Umbilical cord (tissue), 2 donors: ENCODE measurements at places on chromosomes 6 and 20. TPM values are rescaled to one million over a fixed set of nuclear protein-coding genes. Genes with fewer than 3 reads are reported as not detected.

TGIF2 gene
- 6.0 TPM for total RNA-seq

RIPK1 gene
- total RNA-seq, result 19.0 TPM

BNIP5 gene
- 1.2 TPM for total RNA-seq

PTK6 gene
- 1.2 TPM for total RNA-seq

GRCh38 chr6:145112711-145113148, 622.6 kb downstream of the EPM2A start:
- DNase-seq, result peak; percentile 4

DNA sequence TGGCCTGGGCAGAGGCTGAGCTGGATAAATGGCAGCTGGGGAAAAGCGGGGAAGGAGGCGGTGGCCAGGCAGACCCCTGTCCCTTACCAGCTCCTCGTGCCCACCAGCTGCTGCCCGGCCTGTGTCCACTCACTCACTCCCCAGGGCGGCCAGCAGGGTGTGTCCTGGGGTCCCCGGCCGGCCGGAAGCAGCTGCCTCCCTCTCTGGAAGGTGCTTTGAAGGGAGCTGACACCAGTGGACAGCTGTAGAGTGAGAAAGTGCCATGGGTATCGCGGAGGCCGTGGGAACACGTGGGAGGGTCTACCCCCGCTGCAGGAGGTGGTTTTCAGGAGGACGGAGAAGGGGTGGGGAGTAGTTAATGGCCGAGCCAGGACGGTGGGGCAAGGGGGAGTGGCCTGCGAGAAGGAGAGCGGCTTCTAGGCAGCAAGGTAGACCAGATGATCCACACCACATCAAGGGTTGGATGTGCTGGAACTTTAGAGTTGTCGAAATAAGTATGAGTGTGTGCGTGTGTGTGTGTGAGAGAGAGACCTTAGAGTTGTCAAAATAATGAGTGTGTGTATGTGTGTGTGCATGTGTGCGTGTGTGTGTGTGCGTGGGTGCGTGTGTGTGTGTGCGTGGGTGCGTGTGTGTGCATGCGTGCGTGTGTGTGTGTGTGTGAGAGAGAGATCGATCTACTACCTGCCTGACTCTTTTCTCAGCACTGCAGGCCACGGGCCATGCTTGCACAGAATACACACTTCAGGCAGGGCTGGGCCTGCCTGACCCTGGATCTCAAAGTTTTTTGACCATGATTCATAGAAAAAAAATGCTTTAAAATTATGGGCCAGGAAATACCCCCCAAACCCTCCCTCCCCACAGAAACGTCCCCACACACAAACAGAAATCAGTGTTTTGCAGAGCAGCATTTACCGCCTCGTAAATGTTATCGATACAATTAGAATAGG, 43.9 kb downstream of the CDH4 start:
- no peak for DNase-seq

DNA sequence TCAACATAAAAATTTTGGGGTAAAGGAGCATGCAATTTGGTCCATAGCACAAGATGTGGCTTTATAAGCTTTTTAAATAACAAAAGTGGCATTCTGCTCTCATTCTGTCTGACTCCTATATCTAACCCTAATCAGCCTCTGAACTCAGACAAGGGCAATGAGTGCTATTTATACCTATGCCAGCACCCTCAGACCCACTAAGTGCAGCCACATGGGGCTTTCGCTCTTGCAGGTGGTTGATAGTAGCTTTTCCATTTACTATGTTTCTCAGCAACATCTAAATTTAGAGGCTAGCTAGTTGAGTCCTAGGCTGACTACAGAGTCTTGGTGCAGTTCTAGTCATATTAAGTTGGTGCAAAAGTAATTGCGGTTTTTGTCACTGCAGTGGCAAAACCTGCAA, 217.1 kb upstream of the THBS2 start:
- no peak for DNase-seq
